Diencephalon (tissue), 1 donor: ENCODE measurements at places on chromosomes 1 and 21. TPM values are rescaled to one million over a fixed set of nuclear protein-coding genes. Genes with fewer than 3 reads are reported as not detected.

The RBP7 gene
- total RNA-seq, result not detected

The TNNI3K gene
- 7.2 TPM for total RNA-seq

The AMY1B gene
- not detected for total RNA-seq

The FCRLB gene
- 1.4 TPM for total RNA-seq

The ADAMTS4 gene
- 1.2 TPM for total RNA-seq

The TCP10L gene
- total RNA-seq, result 2.8 TPM

The CEP170 gene
- 353 TPM for total RNA-seq

The TMEM125 gene
- 0.69 TPM for total RNA-seq

The ERI3 gene
- 94.3 TPM for total RNA-seq

The PLD5 gene
- 6.0 TPM for total RNA-seq

The PATJ gene
- 40.8 TPM for total RNA-seq

The ASPM gene
- total RNA-seq, result 14.8 TPM

The NBPF4 gene
- total RNA-seq, result 0.46 TPM

The S100A9 gene
- total RNA-seq, result 55.1 TPM

The DENND2C gene
- total RNA-seq, result 2.5 TPM

The GCSAML gene
- 0.69 TPM for total RNA-seq
